ENCODE measurements at places on chromosomes 7 and 10.

DNA sequence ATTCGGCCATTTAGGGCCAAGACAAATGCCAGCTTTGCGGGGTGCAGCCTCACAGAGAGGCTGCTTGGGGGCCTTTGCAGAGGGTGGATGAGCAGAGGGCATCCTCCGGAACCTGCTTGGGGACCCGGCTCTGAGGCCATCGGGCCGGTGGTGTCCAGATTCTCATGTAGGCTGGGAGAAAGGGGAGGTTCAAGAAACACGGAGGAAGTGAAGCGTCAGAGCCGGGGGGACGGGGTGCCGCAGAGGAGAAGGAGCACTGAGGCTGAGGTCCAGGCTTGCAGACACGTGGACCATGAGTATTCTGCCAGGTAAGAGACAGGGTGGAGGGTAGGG is 150.7 kb upstream of the SHH start:
- DNase-seq = no peak

DNA sequence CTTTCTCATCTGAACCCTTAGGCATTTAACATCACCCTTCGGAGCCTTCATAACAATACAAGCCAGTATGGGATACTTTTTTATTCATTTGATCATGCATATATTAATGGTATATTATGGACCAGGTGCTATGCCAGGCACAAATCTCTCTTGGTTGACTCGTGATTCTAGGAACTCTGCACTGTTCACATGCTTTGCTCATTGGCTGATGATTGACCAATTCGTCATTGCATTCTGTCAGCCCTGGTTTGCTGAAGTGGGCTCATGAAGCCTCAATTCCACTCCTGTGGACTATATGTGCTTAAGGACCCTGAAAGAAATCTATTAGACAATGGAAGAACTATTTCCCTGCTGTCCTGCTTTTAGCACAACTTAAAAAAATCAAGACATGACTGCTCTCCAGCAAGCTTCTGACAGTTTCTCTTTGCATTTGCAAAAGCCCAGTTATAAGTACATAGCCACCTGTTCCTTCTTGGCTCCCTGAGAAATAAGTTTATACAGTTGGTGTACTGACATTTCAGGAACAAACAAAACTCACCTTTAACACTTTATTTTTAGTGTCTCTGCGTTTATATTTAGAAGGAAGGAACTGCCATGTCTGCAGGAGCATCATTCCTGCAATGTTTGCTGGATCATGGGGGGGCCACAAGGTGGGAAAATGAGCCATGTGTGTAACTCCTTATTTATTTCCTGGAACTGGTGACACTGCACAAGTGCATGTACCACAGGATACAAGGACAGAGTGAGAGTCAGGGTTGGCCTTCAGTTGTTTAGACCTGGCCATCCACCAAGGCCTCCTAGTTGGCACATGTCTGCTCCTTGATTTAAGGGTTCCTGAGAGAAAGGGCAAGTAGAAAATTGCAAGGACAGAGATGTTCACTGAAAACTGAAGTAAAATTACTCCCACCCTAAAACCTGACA is 146.0 kb upstream of the NAMPT start:
- DNase-seq = no peak

- DNase-seq = no peak
These were observed 2.6 kb downstream of the CDHR1 start for GRCh38 chr10:84196941-84197340.

- DNase-seq = no peak
These were observed 361.7 kb downstream of the AUTS2 start for GRCh38 chr7:69959789-69960499.

- no peak for DNase-seq
These were observed 1.5 kb downstream of the ADGRA1 start for GRCh38 chr10:133088956-133089800.

DNA sequence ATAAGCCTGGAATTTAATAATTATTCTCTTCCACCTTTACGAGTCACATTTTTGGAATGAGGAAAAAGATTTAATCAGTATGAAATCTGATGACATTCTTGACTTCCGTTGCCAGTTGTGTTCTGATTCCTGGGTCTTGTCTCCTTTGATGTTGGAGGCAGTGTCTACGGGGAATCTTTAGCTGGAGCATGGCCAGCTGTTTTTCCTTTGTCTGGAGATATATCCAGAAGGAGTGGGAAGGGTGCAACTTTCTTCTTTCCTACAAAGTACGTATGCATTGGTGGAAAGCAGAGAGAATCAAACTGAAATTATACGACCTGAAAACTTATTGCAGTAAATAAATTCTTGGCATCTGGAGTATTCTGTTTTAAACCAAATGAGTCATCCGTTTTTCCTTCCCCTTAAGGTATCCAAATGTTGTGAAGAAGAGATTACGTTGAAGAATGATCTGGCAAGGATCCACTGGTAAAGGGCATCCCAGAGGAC is 6.9 kb upstream of the GNG11 start:
- no peak for DNase-seq

GRCh38 chr10:21144047-21144446 is 246.9 kb upstream of the NEBL start:
- no peak for DNase-seq

- DNase-seq = no peak
These were observed 32.8 kb upstream of the SORCS3 start for GRCh38 chr10:104608091-104608828.

DNA sequence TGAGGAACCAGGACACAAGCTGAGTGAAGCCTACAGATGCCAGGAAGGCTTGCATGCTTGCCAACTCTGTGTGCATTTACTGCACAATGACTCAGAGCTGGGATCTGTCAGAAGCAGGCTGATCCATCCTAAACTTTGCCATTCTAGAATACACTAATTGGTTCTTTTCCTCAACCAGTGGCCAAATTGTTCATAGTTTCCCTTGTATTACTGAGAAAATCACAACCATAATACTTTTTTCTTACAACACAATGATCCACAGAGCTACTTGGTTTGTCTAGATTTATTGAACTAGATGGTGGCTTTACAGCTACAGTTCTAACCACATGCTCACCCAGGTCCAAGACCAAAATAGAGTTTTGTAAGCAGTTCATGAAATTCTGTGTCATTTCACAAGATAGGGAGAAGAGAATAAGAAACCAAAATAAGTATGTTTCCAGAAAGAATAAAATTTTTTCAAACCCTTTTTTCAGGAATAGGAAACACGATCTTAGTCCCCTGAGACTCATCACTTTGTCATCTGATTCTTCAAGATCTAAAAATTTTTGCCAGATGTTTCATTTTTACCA is 21.0 kb upstream of the LRRC17 start:
- no peak for DNase-seq

DNA sequence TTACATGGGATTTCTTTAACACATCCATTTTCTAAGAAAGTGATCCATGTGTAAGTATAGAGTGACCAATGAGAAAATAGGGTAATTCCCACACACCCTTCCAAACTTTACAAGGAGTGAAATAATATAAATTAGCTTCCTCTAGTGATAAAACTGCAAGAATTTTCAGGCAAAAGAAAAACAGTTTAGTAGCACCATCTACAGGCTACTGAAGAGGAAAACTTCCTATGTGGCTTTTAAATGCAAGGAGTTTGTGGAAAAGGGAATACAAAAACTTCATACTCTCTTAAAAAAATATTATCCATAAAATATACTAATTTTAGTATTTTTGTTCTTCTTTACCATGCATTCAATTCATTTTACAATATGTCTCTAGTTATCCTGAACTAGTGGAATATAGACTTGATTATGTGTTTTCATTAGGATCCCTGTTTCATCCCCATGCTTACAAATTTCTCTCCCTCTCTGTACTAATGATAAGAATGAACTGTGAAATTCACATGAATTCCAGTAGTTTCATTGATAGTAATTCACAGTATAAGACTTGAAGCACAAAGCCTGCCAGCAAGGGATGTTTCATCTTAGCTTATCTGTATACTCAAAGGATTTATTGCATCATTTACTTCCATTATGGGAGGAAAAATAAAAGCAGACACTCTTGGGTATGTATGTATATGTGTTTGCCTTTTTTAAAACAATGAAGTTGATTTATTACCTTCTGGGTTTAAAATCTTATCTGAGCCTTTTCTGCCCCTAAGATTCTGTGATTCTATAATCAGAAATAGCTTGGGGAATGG is 442.9 kb downstream of the AUTS2 start:
- no peak for DNase-seq

- no peak for DNase-seq
These were observed 191.8 kb downstream of the ZMYND11 start for GRCh38 chr10:326894-327635.

GRCh38 chr7:98051118-98051744 is 55.4 kb upstream of the LMTK2 start:
- peak; percentile 59 for DNase-seq

DNA sequence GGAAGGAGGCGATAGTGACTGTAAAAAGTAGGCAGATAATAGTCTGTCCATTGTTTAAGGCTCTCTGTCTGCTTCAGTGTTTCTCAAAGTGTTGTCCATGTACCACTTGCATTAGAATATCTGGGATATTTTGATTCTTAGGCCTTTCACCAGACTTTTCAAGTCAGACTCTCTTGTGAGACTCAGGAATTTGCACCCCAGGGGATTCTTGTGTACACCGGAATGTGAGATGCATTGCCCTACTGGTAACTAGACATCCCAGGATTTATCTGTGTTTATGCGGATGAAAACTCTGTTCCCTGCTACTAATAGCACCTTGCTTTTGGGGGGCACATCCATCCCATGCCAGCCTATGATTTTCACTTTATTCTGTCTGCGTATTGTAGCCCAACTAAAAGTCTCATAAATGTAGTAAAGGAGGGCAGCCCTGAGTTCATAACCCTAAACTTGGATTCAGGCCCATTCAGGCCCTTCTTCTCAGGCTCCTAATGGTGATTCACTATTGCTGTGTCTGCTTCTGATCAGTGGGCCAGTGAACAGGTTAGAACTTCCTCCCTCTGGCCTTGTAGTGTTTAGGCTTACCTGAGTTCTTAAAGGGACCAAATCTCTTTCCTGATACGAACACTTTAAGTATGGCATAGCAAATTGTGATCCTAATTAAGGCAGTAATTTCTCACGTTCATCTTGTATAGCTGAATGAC is 71.8 kb upstream of the RPA3 start:
- no peak for DNase-seq

GRCh38 chr7:100655908-100656674 is at the start of gene ACTL6B:
TSS of gene ACTL6B (minus strand) at chr7:100656448. CDS start at chr7:100656354, 94 bp downstream.
- DNase-seq = peak; percentile 54

DNA sequence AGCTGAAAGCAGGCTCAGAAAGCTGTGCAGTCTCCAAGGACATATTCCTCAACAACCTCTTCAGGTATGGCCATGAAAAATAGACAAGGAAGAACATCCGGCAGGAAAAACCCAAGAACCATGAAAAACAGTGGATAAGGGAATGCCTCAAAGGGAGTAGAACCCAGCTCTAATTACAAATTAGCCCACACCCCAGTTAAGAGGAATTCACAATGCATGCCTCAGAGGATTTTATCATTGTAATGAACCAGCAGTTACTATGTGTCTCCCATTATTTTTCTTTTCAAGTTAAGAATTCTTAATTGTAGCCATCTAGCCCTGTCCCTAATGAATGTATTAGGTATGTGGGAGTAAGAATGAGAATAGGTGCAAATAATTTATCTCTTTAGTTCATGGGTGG is 19.7 kb upstream of the TNKS2 start:
- DNase-seq = no peak

DNA sequence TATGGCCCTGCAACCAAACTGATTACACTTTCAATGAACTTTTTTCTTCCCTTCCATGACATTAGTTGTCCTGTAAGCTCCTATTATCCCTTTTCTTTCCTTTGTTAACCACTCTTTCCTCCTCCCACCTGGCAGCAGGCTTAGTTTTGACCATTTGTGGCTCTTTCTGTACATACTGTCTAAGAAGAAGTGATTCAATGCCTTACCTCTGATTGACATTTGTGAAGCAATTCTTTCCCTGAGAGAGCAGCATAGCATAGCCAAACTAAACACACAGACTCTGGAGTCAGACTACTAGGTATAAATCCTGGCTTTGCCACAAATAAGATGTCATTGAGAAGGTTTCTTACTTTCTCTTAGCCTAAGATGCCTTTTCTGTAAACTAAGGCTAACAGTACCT is 48.9 kb downstream of the AHR start:
- no peak for DNase-seq

GRCh38 chr7:151925446-151926335 is 30.6 kb upstream of the GALNTL5 start:
- no peak for DNase-seq

DNA sequence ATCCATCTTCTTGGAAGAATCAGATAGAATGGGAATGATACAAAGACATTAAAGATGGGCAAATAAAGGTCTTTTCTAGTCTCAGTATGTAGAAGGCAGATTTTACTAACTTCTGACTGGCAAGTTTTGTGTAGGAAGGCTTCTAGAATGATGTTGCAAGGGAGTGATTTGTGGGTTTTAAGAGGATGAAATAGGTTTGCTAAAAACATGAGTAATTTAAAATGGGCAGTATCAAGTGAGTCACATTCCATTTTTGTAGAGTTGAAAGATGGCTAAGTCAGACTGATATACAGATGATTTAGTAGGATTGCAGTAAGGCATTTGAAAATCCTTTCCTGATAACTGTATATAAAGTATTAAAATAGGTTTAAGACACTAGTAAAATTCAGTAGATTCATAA is 777.4 kb downstream of the SORCS1 start:
- no peak for DNase-seq

DNA sequence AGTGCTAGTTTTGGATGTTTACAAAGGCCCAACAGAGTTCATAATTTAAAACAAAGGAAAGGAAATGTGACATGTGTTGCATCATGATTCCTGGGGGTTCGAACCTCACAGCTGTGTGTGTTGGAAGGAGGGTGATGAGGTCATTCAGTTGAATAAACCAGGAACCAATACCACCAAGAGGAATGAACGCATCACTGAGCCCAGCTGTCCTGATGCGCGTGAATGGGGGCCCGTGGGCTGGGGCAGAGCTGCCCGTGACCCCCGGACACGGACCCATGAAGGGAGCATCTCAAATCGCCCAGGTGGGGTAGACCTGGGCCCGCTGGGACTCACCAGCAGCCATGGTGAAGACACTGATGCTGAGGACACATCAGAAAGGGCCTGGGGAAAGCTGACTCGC is 33.0 kb downstream of the BRI3 start:
- no peak for DNase-seq

GRCh38 chr10:43689618-43689954 is 40.9 kb upstream of the ZNF32 start:
- peak; percentile 23 for DNase-seq

GRCh38 chr10:22043327-22043633 is 39.8 kb upstream of the DNAJC1 start:
- no peak for DNase-seq
